ENCODE measurements at places on chromosomes 7 and 10.

DNA sequence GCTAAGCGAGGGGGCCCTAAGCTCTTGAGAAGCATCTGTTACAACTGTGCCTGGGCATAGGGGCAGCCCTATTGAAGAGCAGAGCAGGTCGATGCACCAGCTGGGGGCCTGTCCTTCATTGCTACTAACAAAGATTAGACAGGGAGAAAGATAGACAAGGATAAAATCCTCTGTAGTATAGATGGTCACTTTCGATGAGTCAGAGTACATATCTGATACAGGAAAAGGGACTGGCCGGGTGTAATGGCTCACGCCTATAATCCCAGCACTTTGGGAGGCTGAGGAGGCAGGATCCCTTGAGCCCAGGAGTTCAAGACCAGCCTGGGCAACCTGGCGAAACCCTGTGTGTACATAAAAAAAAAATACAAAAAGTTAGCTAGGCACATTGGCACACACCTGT is 13.6 kb downstream of the OPTN start:
- DNase-seq, result no peak

- DNase-seq, result no peak
Measured at GRCh38 chr10:124903111-124903510, 38.8 kb upstream of the ZRANB1 start.

- no peak for DNase-seq
Measured at GRCh38 chr7:128985660-128986059, 47.9 kb downstream of the IRF5 start.

GRCh38 chr7:55156919-55157763 is 138.3 kb downstream of the EGFR start:
- no peak for DNase-seq

- DNase-seq, result no peak
Measured at GRCh38 chr10:128540128-128540762, 414.0 kb upstream of the MKI67 start.

- no peak for DNase-seq
Measured at GRCh38 chr10:88986549-88987242, 3.9 kb upstream of the FAS start.

DNA sequence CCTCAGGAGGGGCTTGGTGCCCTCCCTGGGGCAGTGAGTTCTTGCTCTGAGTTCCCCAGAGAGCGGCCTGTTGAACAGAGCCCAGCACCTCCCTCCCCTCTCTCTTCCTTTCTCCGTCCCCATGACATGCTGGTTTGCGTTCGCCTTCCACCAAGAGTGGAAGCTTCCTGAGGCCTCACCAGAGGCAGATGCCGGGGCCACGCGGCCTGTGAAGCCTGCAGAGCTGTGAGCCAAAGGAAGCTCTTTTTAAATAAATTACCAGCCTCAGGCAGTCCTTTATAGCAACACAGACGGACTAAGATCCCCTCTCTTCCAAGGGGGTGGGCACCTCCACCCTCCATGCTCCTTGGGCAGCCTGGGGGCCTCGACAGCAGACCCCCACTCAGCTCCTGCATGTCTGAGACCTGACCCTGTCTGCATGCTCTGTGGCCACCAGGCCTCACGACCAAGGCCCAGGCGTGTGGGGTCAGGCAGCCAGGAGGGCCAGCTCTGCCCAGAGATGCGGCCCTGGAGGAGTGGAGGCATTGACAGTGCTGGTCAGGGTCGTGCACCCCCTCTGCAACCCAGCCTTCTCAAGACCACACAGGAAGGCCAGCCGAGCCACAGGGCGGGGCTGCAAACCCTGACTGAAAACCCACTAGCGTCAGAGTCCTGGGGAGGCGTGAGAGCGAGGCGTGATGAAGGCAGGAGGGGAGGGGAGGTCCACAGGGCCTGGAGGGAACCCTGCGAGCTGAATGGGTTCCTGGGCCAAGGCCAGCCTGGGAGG is 54.6 kb upstream of the ADGRA1 start:
- no peak for DNase-seq

- no peak for DNase-seq
Measured at GRCh38 chr10:99809931-99810615, 27.6 kb downstream of the ABCC2 start.

- no peak for DNase-seq
Measured at GRCh38 chr7:48502021-48502420, 330.8 kb downstream of the ABCA13 start.

- no peak for DNase-seq
Measured at GRCh38 chr10:64038107-64038506, 516.9 kb downstream of the REEP3 start.

- no peak for DNase-seq
Measured at GRCh38 chr7:31934551-31934950, 135.7 kb downstream of the PDE1C start.

GRCh38 chr7:26659121-26659520 is 205.3 kb downstream of the SKAP2 start:
- no peak for DNase-seq

GRCh38 chr10:95976362-95977229 is 66.8 kb upstream of the CCNJ start:
- no peak for DNase-seq

GRCh38 chr7:105028004-105028403 is 14.0 kb downstream of the KMT2E start:
- DNase-seq, result no peak

- no peak for DNase-seq
Measured at GRCh38 chr10:117003336-117003735, 1.7 kb downstream of the SHTN1 start.

DNA sequence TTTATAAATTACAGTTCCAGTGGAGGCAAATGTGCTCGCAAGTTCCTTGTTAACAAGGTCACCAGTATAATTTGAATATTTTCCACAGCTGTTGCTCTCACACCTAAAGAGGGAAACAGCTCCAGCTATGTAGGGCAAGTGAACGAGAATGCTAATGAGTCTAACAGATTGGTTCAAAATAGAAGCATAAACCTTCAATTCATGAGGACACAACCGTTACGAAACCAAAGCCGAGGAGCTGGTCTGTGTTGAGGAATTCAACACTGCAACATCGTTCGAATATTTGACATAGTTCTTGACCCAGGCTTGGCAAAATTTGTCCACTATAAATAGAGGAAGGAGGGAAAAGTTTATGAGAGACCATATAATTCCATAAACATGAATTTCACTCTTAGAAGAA is 161.3 kb downstream of the KLF6 start:
- DNase-seq, result no peak
